Left renal cortex interstitium (tissue), 4 donors: ENCODE measurements at places on chromosomes 13 and 19. TPM values are rescaled to one million over a fixed set of nuclear protein-coding genes. Genes with fewer than 3 reads are reported as not detected.

GRCh38 chr13:44142540-44142867, 231.1 kb upstream of the SERP2 start:
- no peak for DNase-seq

GRCh38 chr13:23468811-23469210, 35.3 kb upstream of the SACS start:
- DNase-seq, result no peak

GRCh38 chr19:55477905-55478304, 1.5 kb downstream of the ZNF628 start:
- no peak for DNase-seq

- no peak for DNase-seq
Measured at GRCh38 chr13:23462815-23463559, 29.5 kb upstream of the SACS start.

- no peak for DNase-seq
Measured at GRCh38 chr19:14127929-14128509, 8.4 kb downstream of the ASF1B start.

DNA sequence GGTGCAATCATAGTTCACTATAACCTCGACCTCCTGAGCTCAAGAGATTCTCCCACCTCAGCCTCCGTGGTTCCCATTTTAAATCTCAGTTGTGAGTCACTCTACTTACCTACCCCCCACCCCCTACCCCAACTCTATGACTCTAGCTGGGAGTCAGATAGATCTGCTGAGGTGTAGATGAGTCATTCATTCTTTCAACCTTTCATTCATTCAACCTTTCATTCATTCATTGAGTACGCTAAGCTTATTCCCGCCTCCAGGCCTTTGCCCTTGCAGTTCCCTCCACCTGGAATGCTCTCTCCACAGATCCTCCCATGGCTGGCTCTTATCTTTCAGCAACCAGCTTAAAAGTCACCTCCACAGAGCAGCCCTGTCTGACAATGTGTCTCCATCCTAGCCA, 1.1 kb upstream of the MAST1 start:
- DNase-seq, result no peak

- DNase-seq, result no peak
Measured at GRCh38 chr13:32047793-32048192, 16.2 kb downstream of the FRY start.

GRCh38 chr19:58385891-58386575, 1.0 kb upstream of the RPS5 start:
- DNase-seq, result no peak

DNA sequence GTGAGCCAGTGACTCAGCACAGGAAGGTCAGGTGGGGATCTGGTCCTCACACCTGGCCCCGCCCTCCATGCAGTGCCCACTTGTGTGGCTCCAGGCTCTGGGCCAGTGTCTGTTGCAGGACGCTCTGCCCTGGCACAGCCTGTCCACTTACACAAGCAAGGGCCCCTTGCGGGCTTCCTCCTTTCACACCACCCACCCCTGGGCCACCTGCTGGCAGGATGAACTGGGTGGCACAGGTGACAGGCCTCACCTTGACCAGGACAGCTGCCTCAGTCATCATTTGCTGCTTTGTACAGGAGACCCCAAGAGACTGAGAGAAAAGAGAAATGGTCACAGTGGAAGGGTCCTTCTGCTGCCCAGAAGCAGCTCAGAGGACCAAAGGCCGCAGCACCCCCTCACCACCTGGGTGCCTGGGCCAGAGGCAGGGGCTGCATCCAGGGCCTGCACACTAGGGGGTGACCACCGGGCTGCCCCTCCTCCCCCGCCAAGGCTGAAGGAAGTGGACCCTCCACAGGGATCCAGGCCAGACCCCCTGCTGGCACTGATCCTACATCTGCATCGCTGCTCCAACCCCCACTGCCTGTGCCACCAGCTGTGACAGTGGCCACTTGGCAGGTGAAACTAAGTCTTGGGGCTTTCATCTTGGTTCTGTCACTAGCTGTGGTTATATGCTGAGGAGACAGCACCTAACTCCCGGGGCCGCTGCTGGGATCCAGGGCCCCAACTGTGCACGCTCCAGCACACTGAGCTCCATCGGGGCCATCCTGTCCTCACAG, 110.3 kb downstream of the TUBA3C start:
- no peak for DNase-seq

- DNase-seq, result no peak
Measured at GRCh38 chr19:42284591-42285341, 15.7 kb downstream of the CIC start.

Gene RASAL3
- polyA plus RNA-seq, result 0.79 TPM

Gene TJP3
- 11.8 TPM for polyA plus RNA-seq

Gene IRS2
- polyA plus RNA-seq, result 13.6 TPM

DNA sequence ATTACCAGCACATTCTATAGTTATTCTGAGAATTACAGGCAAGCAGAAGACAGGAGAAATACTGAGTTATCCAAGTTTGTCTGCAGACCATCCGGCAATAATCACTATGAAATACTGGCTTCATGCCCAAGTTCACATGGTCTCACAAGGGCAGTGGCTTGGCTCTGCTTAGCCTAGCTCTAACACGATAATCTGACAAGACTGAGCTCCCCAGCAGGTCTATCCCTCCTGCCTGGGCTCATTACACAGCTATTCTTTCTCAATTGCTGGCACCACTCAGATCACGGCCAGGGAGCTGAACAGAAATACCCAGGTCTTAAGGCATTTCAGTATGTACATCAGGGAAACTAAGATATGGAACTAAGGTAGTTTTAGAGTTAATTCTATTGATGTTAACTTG, 361.6 kb upstream of the PCDH20 start:
- DNase-seq, result no peak

Gene ZNF112
- polyA plus RNA-seq, result 10.5 TPM

Gene ZNF729
- 0.81 TPM for polyA plus RNA-seq

DNA sequence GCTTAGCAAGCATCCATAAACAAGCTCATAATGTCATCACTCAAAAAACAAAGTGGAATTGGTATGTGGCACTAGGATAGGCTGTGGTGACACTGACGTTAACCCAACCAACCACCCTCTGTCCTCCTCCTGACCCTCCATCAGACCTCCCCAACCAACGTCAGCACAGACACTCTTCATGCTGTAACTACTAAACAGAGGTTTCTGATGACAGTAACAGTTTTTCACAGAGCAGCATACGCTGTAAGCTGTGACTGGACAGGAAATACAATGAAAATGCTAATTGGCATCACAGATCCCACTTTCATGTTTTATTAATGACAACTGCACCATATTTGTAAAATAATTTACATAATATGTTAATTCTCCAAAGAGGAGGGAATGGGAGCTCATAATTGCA, 238.0 kb downstream of the IRS2 start:
- no peak for DNase-seq

Gene CEACAM19
- polyA plus RNA-seq, result 10.5 TPM

DNA sequence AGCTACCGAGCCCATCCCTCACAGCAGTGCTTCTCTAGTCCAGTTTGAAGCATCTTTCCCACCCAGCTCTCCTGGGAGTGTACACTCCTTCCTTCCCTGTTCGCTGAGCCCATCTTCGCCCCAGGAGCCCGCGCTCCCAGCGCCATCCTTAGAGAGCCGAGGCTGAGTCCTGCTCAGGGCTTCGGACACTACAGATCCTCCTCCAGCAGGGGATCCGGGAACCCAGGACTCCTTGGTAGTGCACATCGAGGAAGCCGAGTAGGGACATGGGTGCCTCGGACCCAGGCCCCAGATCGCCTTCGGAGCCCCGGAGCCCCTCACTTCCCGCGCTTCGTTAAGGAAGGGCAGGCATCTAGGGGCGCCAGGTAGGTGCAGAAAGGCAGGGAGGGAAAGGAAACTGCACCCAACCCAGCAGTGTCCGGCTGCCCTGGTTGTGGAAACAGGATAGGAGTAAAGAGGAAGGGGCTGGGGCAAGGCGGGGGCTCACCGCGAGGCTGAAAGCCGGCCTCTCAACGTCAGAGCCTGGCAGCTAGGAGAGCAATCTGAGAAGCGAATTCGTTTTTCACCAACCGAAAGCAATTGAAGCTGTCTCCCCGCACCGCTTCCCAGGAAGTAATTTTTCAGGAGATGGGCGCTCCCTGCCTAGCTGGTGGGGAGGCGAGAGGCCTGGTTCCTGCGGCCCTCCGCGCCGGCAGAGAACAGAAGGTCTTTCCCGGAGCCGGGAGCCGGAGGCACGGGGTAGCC, 1.0 kb downstream of the PDX1 start:
- DNase-seq, result no peak
